ENCODE measurements at places on chromosomes 7 and 10.

DNA sequence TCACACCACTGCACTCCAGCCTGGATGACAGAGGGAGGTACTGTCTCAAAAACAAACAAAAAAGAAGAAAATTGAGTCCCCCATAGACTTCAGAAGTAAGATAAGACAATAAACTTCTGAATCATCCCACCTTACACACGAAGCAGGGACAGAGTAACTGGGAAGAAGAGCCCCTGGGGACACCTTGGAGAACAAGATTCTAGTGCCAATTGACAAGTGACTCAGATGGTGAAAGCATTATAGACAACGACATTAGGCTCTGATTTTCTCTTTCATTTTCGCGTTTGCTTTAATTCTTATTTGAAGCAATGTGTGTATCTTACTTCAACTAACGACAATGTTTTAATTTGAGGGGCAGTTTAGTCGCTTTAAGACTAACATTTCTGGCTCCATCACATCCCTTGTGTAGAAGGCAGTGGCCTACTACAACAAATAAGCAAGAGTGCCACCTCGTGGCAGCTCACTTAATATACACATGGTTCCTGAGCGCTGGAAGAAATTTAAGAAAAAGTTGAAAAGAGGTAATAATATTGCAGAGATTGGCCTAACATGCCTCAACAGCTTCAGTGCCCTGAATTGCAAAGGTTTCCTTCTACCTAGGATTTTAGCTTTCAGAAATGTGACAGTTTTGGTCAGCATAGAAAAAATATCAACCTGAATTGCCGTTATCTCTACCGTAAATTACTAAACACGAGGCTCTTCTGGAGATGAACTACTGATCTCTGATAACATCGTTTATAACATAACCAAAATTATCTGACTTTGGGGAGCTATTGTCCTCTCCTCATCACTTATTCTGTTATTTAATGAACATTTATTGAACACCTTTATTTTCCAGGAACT is 36.7 kb downstream of the ASNS start:
- DNase-seq, result no peak

GRCh38 chr7:83472376-83472775 is 176.6 kb downstream of the SEMA3E start:
- DNase-seq, result no peak

GRCh38 chr10:5035356-5035755 is 31.7 kb upstream of the AKR1C2 start:
- DNase-seq, result no peak

- no peak for DNase-seq
Measured at GRCh38 chr7:150446288-150446938, 4.0 kb upstream of the GIMAP8 start.

DNA sequence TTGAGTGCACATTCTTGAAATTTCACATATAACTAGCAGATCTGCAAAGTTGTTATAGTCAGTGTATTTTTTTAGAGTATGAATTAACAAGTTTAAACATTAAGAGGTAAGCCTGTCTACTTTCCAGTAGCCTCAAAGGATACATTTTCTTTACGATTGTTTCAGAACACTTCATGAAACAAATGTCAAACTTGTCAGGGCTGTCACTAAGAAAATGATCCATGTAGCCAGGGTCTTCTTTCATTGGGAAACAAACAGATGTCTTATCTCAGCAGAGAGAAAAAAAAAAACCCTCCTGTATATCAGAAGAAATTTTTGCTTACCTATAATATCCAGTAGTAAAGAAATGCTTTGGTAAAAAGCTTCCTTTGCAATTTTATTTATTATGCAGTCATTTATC is 192.4 kb downstream of the PHF14 start:
- DNase-seq, result no peak

DNA sequence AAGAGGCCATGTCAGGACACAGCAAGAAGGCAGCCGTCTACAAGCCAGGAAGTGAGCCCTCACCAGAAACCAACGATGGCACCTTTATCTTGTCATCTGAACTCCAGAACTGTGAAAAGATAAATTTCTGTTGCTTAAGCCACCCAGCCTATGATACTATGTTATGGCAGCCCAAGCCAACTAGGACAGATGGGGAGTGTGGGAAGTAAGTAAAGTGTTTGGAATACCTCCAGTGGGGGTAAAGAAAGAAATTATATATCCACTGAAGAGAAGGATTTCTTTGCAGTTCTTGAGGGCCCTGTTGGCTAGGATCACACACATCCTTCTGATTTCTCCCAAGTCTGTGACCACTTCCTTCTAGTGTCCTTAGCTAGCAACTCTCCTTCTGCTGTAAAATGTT is 384.4 kb downstream of the TNS3 start:
- DNase-seq, result no peak

DNA sequence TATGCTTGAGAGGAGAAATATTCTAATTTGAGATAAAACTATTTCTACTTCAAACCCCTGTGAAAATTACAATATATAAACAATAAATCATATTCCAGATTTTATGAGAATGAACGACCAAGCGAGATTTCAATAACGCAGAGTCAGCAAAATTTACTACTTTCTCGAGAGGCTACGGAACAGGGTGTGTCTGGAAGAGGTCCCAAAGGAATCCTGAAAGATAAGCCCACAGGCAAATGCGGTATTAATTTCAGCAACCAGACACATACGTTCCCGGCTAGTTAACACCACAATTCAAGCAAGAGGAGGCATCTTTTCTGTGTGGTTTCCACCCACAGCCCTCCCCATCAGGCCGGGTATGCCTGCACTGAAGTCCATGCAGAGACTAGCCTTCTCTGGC is 26.4 kb downstream of the BEND7 start:
- no peak for DNase-seq

DNA sequence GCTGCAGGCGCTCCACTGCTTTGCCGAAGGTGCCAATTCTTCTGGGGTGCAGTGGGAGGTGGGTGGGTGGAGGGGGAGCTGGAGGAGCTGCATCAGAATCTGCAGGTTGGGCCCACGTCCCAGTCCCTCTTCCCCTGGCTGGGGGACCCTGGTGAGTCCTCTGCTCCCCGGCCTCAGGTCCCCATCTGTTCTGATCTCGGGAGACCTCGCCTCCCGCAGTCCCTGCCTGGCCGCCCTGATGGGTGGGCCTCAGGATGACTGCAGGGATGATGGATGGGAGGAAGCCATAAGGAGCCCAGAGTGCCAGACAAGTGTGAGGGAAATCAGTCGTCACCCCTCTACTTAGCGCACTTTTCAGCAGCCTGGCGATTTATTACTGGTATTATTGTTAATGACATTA is 89.3 kb upstream of the PCBD1 start:
- no peak for DNase-seq

DNA sequence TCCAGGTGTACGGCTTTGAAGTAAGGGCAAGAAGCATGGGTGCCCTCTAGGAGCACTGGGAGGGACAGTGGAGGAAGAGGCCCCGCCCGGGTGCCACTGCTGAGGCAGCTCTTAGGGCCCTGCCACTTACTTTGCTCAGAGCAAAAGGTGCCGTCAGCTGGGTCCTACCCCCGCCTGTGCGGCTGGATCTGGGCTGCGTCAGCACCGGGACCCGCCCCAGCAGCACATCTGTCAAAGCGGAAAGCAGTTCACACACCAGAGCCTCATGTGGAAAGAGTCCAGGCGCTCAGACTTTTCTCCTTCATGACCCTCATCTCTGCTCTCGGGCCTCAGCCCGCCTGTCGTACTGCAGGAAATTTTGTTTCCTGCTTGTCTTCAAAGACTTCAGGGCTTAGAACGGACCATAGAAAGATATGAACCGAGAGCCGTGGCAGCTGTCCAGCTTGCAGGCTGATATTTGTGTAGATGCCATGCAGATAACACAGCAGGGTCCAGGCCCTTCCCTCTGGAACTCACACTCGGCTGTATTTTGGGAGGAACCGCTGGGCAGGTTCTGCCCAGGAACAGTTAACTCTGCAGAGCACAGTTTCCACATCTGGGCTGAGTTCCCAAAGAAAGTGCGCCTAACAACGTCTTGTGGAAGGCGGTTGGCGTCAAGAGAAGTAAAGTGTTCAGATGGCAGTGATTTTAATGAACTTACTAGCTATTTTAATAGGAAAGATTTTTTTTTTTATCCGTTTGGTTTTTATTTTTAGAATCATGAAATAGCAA is 44.3 kb upstream of the PRKAR1B start:
- DNase-seq, result no peak

DNA sequence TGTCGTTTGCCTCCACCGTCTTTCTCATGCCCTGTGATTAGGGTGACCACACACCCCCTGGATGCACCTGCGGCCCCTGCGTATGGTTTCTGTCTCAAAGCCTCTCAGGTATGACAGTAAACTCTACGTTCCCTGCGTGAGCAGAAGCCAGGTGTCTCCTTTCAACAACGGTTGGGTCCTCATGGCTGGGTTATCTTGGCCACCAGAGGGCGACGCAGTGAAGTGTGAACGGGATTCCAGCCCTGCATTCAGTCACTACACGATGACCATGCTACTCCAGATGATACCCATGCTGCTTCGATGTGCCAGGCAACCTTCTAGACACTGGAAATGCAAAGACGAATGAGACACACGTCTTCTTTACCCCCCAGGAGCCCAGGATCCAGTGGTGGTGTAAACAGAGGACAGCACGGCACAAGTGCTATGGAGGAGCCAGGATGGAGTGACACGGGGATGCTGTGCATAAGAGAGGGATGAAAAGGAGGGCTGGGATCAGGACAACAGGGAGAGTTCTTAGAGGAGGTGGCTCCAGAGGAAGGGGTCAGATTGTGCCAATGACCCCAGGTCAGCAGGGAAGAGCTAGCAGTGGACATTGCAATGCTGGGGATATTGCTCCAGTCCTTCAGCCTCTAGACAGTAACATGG is 228.1 kb upstream of the PFKP start:
- DNase-seq, result no peak

GRCh38 chr10:76088980-76089379 is 657.6 kb downstream of the LRMDA start:
- DNase-seq, result no peak

DNA sequence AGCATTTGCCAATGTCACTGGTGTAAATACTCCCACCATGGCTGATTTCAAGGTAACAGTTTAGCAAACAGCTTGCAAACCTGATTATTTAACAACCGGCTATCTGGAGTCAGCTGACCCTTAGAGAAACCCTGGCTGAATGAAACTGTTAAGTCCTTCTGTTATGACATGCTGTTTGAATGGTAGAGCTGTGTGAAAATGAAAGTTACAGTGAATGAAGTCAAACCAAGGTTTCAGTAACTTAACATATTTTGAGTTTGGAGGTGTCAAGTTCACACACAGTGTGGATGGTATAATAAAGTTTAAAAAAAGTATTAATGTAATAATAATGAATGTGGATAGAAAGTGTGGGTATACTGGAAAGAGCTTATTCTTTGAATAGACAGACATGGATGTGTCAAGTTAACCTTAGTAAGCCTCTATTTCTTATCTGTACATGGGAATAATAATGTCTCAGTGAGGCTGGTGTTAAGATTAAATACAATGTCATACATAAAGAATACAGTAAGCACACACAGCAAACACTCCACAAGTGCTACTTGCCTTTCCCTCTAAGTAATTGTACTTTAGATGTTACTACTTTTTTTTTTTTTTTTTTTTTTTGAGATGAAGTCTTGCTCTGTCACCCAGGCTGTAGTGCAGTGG is 150.4 kb downstream of the TAX1BP1 start:
- no peak for DNase-seq

GRCh38 chr7:112869111-112869774 is 79.0 kb upstream of the TMEM168 start:
- no peak for DNase-seq

GRCh38 chr10:63265683-63266235 is 132.6 kb downstream of the NRBF2 start:
- no peak for DNase-seq

DNA sequence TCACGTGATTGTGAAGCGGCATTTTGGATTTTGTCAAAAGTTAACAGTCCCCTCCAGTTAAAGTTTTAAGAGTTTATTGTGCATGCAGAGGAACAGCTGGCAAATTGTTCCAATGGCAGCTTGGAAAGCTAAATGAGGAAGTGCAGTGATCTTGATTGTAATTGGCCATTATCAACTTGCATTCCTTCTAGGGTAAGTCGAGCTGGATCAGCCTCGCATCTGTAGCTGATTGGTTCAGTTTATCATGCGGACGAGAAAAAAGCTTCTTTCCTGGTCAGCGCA is 566 bp downstream of the ZNF789 start:
- no peak for DNase-seq

DNA sequence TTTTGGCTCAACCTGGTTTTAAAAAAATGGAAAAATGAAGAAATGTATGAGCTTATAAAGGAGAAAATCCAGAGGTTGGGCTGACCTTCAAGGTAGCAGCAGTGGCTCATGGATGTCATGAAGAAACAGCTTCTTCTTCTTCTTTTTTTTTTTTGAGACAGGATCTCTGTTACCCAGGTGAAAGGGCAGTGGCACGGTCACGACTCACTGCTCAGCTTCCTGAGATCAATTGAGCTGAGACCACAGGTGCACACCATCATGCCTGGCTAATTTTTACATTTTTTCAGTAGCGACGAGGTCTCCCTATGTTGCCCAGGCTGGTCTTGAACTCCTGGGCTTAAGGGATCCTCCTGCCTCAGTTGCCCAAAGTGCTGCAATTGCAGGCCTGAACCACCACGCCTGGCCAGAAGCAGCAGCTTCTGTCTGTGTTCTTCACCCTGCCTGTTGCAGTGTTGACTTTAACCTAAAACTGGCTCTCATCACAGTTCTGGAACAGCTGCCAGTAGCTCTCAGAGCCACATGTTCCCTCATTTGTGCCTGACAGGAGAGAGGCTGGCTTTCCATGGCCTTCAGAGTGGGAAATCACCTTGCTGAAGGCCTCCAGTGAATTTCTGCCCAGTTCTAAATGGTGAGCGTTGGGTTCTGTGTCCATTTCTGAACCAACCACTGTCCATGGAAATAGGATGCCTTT is 117.7 kb downstream of the PFKFB3 start:
- no peak for DNase-seq

- no peak for DNase-seq
Measured at GRCh38 chr10:2949948-2950354, 117.4 kb upstream of the PFKP start.

DNA sequence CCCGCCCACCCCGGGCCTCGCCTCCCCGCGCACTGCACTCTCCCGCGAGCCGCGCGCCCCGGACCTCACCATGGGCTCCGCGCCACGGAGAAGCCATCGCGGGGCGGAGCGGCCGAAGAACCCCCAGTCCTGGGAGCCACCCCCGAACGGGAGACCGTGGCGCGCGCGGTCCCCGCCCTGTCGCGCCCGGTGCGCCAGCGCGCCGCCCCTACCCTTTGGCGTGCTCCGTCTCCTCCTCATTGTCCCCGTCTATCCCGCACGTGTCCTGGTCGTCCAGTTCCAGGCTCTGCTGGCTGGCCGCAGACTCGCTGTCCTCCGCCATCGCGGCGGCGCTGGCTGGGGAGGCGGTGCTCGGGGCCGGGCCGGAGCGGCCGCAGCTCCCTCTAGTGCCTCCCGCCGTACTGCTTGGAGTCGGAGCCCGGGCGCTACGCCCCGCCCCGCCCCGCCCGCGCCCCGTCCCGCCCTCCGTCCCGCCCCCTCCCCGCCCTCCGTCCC is at the start of gene NMT2:
TSS of gene NMT2 (minus strand) at position 403 of the 495 bp plus-strand sequence. CDS start at position 322, 81 bp downstream.
- no peak for DNase-seq

- no peak for DNase-seq
Measured at GRCh38 chr7:7529328-7529727, 6.3 kb downstream of the COL28A1 start.
